ENCODE measurements at places on chromosomes 12 and 14.

DNA sequence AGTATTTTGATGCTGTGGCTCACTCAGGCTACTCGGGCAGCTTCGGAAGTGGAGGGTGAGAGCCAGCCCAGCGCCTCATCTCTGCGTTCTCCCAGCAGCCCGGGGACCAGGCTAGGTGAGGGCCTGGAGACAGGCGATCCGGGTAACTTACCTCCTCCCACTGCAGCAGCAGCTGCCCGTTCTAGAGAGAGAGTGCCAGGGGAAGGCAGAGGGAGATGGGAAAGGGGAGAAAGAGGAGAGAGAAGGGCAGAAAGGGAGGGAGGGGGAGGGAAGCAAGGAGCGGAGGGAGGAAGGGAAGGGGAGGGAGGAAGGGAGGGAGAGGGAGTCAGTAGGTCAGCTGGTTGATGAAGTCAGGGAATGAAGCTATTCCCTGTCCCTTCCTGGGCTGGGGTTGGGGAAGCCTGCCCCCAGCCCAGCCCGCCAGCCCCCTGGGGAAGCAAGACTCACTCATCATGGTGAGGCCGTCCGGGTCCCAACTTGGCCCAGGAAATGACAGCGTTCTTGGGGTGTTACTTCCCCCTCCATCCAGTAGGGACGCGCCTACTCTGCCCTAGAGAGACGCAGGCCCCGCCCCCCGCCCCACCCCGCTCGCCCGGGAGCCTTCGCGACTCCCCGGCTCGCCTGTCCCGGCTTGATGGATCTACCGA, at the start of gene IFI27L2:
IFI27L2 (minus strand) TSS at position 494 of the 647 bp plus-strand sequence; CDS start at position 454, 40 bp downstream.
- peak; percentile 89 for DNase-seq

GRCh38 chr14:69260190-69260860, 367 bp downstream of the GALNT16 start:
- DNase-seq = peak; percentile 65

- DNase-seq = no peak
Measured at GRCh38 chr12:6666211-6666610, 3.3 kb upstream of the ING4 start.

DNA sequence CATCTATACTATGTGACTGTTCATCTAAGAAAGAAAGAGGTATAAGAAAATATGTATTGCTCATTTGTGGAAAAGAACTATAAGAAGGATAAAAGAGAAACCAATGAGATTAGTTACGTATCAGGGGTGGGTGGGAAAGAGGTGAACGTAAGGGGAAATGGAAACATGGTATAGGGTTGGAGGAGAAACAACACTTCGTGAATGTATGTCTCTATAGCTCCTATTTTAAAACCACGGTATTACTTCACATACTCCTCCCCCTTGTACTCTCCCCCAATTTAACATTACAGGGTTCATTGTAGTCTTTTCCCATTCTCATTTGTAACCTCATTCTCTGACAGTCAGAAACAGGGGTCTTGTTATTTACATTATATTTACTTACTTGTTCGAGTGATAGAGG, 120.4 kb downstream of the FOXG1 start:
- no peak for DNase-seq

GRCh38 chr12:32734952-32735351, 20.7 kb downstream of the YARS2 start:
- DNase-seq = no peak

GRCh38 chr14:67943947-67944346, 124.4 kb downstream of the RAD51B start:
- DNase-seq = peak; percentile 79

DNA sequence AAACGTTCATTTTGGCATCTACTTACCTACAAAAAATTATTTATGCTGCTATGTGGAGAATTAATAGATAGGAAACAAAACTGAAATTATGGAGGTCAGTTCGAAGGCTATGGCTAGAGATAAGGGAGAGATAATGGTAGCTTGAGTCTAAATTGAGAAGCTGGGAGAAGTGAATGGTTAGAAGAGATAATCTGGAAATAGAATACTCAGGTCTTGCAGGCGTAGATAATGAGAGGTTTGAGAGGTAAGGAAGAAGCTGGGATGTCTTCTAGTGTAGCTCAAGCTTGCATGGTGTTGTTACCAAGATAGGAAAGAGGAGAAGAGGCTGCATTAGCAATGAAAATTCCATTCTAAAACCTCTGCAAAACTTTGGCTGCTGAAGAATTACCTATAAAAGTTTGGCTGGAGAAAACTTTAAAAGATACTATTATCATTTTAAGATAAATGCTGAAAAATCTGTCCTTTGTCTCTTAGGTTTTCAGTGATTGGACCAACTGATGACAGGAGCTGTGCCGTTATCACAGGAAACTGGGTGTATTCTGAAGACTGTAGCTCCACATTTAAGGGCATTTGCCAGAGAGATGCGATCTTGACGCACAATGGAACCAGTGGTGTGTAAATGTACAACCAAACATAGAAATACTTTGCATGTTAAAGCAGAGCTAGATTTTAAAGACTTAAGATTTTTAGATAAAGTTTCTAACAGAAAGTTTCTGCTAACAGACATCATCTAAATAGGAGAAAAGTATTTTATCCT, 14.1 kb downstream of the KLRF2 start:
- DNase-seq = no peak

DNA sequence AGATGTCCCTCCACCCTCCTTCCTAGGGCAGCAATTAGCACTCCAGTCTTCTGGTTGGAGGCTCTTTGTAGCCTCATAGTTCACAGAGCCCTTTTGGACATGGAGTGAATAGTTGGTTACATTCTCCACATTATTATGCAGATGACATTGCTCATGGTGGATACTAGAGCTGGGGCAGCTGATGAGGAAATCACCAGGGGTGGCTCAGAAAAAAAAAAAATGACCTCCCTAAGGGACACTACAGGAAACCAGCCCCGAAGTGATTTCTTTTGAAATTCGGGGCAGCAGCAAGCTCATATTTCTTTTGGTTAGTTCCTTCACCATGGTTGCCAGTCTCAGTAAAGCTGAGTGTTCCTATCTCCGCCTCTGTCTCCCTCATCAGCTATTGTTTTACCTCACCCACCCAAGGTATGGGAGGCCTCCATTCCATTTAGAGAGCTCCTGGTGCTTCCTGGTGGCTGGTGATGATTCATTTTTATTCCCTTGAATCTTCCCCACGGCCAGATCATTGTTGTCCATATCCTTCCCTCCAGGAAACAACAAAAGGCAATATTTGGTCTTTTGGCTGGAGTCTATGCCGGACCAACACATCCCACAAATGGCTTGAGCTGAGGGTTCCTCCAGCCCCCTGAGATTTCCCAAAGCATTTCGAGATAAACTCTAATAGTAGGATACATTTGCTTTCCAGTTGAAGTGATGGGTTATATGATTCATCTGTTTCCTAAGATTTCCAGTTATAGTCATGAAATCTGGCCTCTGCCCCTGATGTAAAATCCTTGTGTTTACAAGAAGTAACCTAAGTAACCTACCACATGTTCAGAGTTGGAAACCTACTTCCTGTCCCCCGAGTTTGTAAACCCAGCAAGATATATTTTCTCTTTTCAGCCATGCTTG, 56.2 kb upstream of the NID2 start:
- DNase-seq = no peak
